ENCODE measurements at places on chromosomes 2 and 18.

- DNase-seq = no peak
Observed at GRCh38 chr2:9178904-9179571, 27.6 kb upstream of the ASAP2 start.

GRCh38 chr2:113232123-113232522 lies 46.6 kb downstream of the PAX8 start:
- DNase-seq = no peak

DNA sequence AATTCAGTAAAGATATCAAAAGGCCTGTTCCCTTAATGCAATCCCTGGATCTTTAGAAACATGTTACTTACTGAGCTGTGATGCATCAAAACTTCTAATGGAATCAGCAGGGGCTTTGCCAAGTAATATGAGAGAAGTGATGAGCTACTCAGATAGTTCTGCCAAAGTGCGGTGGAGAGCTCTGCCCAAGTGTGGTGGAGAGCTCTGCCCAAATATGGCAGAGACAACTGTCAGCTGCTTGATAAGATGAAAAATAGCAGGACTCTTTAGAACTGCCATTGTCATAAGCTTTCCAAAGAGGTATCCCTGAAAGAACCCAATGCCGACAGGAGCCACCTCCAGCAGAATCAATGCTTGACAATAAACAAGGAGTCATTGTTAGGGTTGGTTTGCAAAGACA lies 167.9 kb upstream of the SLC39A10 start:
- DNase-seq = no peak

- DNase-seq = no peak
Observed at GRCh38 chr2:179341152-179341866, 76.7 kb upstream of the SESTD1 start.

DNA sequence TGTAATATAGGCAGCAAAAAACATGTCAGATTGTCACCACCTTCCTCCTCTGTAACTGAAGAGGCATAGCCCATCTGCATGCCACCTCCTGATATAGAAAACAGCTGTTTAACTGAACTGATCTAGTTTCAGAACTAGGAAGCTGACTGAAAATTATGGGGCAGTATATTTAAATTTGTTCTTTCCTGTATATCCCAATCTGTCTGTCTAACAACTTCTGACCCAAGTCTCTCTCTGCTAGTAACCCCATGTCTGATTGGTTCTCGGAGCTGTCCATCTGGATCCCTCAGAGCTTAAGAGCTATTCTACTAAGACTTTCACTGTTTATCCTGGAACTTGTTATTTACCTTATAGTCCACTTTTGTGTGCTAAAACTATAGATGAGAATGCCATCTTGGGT lies 68.2 kb upstream of the SLC35G4 start:
- no peak for DNase-seq

DNA sequence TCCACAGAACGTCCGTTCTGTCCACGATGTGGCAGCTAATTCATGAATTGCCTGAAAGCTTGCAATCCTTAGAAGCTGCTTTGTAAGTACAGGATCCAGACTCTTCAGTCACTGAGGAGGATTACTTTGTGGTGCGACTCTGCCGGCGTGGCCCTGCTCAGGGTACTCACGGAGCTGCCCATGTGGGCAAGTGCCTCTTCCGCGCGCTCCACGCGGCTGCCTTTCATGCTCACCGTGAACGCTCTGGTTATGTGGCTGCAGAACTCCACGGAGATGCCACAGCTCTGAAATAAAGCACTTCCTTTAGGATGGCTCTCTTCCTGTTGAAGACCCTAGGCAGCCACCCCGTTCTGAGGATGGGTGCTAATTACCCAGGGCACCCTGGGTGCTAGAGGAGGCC lies 31.0 kb downstream of the RMC1 start:
- DNase-seq = no peak

GRCh38 chr2:196123679-196124373 lies 47.6 kb downstream of the STK17B start:
- DNase-seq = no peak

- DNase-seq = no peak
Observed at GRCh38 chr2:72953976-72954375, 36.7 kb downstream of the EMX1 start.

DNA sequence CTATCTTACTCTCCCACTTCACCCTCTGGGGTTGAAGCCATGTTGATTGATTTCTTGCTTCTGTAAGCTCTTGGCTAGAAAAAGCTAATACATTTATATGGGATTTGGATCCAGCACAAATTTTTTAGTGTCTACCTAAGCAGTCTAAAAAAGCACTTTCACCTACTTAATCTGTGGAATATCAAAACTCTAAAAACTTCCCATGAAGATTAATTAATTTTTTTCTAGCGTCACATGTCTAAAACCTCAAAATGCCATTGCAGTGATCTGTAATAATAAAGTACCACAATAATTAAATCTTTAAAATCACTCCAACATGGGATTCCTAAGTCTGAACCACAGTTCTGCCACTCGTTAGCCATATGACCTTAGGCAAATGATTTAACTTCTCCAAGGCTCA lies 180.1 kb downstream of the EN1 start:
- DNase-seq = no peak

DNA sequence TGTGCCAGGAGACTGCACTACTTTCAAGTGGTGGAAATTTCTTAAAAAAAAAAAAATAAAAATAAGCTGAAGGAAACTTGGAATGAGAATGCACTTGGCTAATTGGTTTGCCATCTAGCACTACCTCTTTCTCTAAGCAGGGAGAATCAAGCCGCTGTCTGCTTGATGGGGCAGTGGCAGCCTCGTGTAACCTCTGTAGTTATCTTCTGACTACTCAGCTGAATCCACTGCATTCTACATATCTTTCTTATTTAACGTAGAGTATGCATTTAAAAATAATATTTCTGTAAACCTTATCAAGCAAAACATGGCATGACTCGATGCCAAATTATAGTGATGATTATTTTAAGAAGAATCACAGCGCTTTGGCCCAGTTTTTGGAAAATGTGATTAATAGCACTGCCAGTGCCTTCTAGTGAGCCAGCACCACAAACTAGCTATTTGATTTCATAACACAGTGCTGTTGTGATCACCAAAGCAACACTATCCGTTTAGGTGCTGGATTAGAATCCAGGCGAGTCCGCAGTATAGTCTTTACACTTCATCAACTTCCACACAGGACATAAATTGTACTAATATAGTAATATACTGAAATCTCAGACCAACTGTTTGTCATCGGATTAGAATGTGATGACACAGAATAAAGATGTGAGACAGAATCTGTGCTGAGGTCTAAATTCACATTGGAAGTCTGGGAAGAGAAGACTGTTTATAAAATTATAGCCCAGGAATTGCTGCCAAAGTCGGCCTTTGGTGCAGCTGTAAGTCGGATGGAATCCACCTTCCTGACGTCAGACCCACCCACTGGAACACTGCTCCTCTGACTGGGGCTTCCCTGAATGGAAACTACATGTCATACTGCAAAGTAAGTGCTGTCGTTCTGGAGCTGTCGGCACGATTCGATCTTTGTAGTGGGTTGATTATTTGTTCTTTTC lies 136.5 kb upstream of the ETAA1 start:
- DNase-seq = no peak

DNA sequence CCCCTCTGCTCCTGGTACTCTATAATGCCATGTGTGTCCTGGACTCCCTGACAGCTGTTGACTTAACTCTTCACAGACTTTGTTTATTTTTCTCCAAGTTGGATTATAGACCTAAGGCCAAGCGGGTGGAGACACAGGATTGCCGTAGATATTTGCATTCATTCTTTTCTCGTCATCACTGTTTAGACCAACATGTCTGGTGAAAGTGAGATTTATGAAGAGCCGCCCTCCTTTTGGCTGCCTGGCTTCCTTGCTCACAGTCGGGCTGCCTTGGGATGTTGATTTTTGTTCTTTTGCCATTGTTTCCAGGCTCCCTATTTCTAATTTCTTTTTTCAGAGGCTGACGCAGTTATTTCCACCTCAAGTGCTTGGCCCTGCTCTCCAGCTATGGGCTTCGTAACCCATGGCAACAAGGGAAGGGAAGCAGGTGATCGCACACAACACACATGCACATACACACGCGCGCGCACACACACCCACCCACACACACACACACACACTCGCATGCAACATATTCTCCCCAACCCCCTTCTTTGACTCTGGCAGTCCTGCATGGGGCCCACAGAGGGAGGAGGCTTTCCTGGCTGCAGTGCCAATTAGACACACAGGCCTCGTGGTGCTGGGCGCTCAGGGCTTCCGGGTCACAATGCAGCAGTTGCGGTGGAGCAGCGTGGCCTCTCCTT lies 296.5 kb downstream of the MTX2 start:
- no peak for DNase-seq

DNA sequence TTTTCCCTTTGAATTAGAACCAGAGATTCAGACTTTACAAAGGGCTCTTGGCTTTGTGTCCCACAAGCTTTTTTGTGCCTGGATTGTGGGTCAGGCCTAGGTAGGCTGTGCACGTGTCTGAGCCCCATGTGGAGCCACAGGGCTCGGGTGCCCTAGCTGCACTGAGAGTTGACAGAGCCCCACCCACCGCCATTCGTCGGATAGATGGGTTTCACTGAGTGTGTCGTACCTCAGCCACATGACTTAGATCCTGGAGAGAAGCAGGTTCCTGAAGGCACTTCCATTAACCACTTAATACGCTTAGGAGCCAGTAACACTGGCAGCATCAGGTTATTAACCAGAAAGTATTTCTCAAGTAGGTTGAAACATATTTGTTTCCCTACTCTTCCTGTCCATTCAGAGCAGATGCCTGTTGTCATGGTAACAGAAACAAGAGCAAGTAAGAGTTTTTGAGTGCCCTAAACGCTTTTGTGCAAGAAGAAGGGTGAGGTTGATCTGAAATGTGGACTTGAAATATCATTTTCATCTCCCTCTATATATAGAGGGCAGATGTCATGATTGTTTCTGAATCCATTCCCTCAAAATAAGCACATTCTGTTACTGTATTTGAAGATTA lies 30.0 kb downstream of the ADCYAP1 start:
- no peak for DNase-seq

GRCh38 chr2:105509269-105510086 lies 110.6 kb upstream of the FHL2 start:
- no peak for DNase-seq

DNA sequence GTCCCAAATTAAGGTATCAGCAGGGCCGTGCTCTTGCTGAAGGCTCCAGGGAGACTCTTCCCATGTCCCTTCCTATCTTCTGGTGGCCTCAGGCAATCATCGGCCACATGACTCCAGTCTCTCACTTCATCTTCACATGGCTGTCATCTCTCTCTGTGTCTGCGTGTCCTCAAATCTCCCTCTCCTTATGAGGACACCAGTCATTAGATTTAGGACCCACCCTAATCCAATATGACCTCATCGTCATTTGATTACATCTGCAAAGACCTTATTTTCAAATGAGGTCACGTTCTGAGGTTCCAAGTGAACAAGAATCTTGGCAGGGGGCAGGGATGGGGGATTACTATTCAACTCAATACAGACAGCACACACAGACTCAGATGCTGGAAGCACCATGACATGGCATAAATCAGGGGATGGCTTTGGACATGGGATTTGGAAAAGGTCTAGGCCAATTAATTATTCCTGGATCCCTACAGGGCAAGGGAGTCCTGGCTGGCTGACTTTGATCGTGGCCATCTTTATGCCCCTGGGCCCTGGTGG lies 210.0 kb upstream of the SKOR2 start:
- DNase-seq = no peak

GRCh38 chr2:155372969-155373368 lies 674.5 kb downstream of the KCNJ3 start:
- no peak for DNase-seq

DNA sequence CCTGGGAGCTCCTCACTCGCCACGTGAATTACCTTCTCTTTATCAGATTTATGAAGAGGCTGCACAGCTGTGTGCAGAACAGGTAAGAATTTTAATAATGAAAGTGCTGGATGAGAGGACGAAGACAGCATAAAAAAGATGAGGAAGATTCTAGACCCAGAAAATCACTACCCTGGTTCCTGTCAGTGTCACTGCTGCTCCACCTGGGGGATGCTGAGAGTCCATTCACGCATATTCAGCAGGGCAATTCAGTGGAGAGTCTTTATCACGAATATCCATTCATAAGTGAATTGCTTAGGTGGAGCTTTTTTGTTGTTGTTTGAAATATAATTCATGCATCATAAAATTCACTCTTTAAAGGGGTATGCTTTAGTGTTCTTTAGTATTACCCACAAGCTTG lies 52.0 kb downstream of the MRPL33 start:
- no peak for DNase-seq

DNA sequence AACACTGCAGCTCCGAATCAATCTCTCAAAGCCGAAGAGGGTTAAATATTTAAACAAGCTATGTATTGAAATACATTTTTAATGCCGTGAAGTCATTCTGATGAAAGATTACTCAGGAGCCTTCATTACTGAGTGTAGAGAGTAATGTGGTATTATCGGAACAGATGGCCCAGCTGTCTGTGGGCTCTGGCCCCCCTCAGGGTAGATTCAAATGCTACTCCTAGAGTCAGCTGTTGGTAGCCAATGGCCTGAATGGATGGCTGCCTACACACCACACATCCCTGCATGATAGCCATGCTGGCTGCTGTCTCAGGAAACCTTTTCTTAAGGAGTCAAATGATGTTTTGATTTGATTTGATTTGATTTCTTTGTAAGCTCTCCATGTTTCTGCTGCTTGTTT lies 732.3 kb upstream of the CELF4 start:
- no peak for DNase-seq

GRCh38 chr2:50215736-50216135 lies 816.2 kb downstream of the NRXN1 start:
- DNase-seq = no peak

- no peak for DNase-seq
Observed at GRCh38 chr2:131056932-131057287, 36.4 kb downstream of the FAM168B start.

- no peak for DNase-seq
Observed at GRCh38 chr18:47409519-47409918, 158.1 kb upstream of the SKOR2 start.

- no peak for DNase-seq
Observed at GRCh38 chr2:48714245-48714644, 41.3 kb downstream of the LHCGR start.

DNA sequence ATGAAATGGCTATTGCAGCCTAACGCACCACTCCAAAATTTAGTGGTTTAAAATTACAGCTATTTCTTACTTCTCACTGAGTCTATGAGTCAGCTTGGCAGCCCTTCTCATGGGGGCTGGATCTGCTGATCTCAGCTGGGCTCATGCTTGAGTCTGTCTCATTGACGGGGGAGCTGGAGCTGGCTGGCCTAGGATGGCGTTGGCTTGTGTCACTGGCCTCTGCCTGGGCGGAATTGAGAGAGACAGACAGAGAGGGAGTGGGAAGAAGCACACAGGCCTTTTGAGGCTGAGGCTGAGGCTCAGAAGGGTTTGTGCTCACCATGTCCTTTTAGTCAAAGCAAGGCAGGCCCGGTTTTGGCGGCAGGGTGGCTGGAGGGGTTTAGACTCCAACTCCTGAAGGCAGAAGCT lies 412.1 kb upstream of the MYT1L start:
- no peak for DNase-seq

Data from left lobe of liver (tissue), 2 donors.